ENCODE measurements at places on chromosomes 13 and 19. TPM values are rescaled to one million over a fixed set of nuclear protein-coding genes. Genes with fewer than 3 reads are reported as not detected.

The MUC16 gene
- not detected for total RNA-seq

The IL17D gene
- not detected for total RNA-seq

DNA sequence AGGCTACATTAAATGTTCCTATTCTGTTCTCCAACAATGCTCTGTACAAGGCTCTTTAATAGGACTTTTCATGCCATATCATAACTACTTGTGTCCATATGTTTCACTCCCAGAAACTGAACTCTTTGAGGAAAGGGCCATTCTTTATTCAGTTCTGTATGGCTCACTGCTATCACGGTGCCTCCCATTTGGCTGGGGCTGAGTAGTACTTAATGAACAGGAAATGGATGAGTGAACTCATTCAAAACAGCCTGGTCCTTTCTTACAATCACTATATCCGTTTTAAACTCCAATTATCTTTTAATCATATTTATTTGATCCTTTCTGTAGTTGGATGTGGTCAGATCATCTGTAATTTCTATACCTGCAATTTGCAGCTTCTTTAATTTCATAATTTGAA is 410.6 kb downstream of the TBC1D4 start:
- DNase-seq = no peak

DNA sequence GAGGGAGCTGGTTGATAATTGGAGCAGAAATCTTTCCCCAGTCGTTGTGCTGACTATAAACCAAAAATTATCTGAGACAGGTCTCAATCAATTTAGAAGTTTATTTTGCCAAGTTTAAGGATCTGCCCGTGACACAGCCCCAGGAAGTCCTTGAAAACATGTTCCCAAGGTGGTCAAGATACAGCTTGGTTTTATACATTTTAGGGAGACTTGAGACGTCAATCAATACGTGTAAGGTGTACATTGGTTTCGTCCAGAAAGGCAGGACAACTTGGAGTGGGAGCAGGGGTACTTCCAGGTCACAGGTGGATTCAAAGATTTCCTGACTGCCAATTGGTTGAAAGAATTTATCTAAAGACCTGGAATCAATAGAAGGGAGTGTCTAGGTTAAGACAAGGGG is 17.6 kb downstream of the CFAP97D2 start:
- no peak for DNase-seq

GRCh38 chr13:74117207-74117705 is 16.9 kb downstream of the KLF12 start:
- DNase-seq = no peak

GRCh38 chr19:16458391-16459341 is 13.1 kb downstream of the EPS15L1 start:
- DNase-seq = no peak

DNA sequence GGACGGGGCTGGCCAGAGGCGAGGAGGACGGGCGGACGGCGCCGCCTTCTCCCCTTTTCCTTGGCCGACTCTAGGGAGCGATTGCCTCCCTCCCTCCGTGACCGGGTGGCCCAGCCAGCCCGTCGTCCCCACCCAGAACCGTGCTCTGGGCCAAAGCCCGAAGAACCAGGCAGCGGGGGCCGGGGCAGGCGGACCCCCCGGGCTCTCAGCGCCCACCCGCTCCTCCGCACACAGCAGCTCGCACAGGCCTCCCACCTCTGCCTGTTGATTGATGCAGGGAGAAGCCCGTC is 9.3 kb upstream of the MARCHF2 start:
- no peak for DNase-seq

DNA sequence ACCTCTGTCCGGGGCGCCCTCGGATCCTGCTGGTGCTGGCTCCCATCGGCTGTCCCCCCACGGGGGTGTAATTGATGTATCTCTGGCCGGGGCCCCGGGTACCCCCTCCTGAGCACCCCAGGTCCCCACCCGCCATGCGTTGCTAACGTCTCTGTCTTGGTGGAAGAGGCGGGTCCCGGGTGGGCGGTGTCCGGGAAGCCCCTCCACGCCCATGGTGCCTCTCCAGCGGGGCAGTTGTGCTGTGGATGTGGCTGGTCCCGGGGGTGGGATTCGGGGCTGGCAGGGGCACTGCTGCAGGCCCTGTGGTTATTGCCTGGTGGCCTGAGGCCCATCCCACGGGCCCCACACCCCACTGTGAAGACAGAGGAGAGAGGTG is 4.9 kb downstream of the DIRAS1 start:
- no peak for DNase-seq

DNA sequence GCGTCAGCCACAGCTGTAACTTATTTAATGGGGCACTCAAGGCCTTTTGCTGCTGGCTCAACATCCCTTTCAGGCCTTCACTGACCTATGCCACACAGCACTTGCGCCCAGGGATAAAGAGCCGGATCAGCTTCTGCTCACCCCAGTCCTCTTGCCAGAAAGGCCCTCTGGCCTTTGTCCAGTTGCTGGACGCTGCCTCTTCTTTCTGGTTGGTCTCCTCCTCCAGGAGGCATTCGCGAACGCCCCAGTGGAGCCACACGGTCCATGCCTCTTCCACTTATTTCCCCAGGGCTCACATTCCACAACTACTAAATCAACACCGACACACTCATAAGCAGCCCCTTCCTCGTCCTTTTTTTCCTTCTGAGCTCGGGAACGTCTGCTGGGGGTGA is 3.7 kb upstream of the ZNF329 start:
- no peak for DNase-seq

DNA sequence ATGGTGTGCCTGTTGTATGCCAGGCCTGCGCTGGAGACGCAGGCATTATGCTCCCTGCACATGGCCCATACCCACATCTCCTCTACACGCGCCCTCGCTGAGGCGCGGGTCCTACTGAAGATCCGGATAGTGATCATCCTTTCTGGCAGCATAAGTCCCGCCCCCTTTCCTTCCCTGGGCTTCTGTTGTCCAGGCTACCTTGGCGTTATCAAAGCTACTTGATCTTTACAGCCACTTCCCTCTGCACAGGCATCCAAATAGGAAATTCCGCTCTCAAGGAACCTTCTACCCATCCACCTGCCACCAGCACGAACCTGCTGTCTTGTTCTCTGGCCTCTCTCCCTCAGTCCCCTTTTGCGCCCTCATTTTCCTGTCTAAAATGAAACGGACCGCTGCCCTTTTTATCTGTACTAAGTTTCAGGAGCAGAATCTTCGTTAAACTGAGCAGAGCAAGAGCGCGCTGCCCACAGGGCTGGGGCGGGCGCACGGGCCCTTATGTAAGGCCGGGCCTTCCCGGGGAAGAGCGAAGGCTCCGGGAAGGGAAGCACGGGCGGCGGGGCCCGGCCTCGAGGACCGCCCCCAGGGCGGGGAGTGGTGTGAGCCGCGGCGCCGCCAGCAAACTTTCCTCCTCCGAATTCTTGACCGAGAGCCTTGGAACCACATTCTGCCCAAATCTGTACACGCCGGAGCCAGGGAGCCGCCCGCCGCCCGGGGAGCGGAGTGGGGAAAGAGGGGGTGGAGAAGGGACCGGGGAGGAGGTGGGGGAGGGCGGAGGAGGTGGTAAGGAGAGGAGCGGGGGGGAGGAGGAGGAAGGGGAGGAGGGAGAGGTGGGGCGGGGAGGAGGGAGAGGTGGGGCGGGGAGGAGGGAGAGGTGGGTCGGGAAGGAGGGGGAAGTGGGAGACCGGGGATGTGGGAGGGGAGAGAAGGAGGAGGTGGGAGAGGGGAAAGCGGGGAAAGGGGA is 920 bp upstream of the UBE2L5 start:
- DNase-seq = peak; percentile 49

DNA sequence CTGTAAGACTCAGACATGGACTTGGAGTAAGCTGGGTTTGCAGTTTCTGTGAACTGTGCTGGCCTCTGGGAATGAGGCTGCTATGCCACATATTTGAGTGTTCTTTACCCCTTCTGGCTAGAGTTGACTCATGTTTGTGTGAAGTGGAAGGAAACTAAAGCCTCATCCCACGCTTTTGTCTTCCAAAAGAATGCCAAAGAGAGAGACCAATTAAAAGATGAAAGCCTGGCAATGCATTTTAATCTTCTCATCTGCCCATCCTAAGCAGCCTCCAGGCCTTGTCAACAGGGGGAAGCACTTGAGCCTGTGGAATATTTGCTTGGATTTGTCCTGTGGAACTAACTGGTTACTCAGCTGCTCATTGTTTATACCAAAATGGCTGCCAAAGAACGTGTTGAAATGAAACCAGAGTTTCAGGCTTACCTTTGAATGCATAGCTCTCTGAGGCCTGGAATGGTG is 49.1 kb downstream of the LMO7 start:
- DNase-seq = no peak

Data from activated naive CD4-positive, alpha-beta T cell treated with anti-CD3 and anti-CD28 coated beads for 36 hours (primary cell).